ENCODE measurements at places on chromosomes 5 and 9.

GRCh38 chr9:95078511-95078910 is 239.0 kb downstream of the FANCC start:
- DNase-seq, result no peak

- DNase-seq, result no peak
Measured at GRCh38 chr9:126626127-126626925, 12.6 kb downstream of the LMX1B start.

DNA sequence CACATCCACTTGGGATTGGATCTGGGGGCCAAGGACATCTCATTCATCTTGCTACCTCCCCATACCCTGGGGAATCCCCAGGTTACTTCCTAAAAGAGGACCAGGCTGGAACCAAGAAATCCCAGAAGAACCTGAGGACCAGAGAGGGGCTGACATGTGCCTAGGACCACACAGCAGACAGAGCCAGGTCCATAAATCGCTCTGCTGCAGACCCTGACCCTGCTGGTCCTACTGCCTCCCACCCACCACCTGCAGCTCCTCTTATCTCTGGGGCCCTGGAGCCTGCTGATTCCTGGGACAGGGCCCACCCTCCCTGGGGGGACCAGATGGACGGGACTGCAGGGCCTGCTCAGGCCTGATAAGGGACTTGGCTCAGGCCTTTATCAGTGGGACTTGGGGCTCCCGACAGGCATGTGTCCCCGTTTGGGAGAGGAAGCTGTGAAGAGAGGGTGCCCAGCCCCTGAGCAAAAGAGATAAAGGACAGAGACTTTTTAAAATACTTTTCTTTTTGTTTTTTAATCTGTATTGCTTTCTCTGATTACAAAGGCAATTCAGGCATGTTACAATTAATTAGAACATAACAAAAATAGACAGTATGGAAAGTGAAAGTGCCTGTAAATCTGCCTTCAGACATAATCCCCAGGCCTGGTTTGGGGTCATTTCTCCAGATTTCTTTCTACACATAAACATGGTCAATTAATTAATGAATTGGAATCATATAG is 101.3 kb upstream of the LARP1 start:
- DNase-seq, result no peak

GRCh38 chr9:14926941-14927624 is 16.9 kb upstream of the FREM1 start:
- no peak for DNase-seq

- DNase-seq, result no peak
Measured at GRCh38 chr9:137270929-137271695, 6.4 kb upstream of the TOR4A start.

DNA sequence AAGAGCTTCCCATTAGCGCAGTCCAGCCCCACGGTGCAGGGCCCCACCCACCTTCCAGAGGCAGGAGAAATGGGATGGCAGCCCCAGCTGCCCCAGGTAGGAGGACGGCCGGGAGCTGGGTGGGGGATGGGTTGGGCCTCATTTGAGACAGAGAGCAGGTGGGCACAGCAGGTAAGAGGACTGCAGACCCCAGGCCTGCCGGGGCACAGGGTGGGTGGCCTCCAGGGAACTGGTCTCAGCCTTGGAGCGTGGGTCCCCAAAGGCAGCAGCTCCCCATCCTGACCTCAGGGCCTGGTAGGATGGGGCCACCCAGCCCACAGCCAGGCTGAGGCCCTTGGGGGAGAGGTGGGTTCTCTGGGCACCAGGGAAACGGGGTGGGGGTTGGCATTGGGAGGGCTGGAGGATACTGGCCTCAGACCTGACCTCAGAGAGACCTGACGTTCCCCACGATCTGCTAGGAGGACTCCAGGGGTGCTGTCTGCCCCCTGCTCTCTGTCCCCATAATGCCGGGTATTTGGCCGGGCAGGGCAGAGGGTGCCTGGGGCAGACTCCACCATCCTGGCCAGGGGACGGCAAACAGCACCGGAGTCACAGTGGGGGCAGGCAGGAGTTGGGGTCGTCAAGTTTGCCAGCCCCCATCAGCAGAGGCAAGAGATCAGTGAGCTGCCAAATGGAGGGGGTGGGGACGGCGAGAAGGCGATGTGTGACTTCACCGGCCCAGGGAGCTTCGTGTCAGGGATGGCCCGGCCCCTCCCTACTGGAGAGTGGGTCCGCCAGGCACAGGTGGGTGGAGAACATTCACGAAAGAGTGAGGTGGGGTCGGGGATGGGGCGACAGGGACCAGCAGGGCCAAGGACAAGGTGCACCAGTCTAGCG is 6.8 kb upstream of the QRFP start:
- DNase-seq, result no peak

All from suprapubic skin (tissue), 4 donors.